Fibroblast of upper back skin (primary cell): ENCODE measurements at places on chromosomes 3 and 15.

DNA sequence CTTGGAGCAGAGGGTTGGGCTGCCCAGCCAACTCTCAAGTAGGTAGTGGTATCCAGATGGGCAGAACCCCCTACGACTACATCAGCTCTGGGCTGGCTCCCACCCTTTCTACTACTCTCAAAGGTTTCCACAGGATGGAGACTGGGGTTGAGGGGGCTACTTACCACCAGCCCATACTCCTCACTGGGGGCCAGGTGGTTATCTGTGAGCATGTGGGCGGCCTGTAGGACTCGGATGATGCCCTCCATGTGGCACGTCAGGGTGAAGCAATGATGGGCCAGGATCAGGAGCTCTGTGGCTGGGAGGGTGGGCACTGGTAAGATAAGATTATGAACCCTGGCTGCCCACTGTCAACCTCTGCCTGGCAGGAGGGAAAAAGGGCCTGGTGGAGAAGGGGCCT is 33.4 kb downstream of the EIF3J start:
- DNase-seq, result no peak

GRCh38 chr15:49984436-49984835 is 134.6 kb downstream of the ATP8B4 start:
- DNase-seq, result no peak

DNA sequence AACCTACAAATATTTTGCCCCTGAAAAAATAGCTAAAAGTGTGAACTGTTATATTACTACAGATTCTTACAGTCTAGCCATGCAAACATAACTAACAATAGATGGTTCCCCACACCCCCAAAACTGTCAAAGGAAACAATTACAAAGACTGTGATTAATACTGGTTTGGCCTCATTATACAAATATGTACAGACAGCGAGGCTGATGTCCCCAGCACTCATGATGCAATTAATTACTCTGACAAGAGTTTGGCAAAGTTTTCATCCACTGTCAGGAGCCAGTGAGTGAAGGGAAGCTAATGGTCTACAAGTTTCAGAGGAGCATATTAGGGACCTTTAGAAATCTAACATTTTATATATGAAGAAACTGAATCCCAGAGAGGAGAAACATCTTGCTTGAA is 61.0 kb downstream of the HMG20A start:
- DNase-seq, result peak; percentile 84

DNA sequence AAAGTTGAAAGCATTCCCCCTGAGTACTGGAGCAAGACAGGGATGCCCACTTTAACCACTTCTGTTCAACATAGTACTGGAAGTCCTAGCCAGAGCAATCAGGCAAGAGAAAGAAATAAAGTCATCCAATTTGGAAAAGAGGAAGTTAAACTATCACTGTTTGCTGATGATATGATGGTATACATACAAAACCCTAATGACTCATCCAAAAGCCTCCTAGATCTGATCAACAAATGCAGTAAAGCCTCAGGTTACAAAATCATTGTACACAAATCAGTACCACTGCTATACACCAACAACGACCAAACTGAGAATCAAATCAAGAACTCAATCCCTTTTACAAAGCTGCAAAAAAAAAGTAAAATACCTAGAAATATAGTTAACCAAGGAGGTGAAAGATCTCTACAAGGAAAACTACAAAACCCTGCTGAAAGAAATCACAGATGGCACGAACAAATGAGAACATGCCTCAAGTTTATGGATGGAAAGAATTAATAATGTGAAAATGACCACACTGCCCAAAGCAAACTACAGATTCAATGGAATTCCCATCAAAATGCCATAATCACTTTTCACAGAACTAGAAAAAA is 40.3 kb downstream of the RPL39L start:
- no peak for DNase-seq

DNA sequence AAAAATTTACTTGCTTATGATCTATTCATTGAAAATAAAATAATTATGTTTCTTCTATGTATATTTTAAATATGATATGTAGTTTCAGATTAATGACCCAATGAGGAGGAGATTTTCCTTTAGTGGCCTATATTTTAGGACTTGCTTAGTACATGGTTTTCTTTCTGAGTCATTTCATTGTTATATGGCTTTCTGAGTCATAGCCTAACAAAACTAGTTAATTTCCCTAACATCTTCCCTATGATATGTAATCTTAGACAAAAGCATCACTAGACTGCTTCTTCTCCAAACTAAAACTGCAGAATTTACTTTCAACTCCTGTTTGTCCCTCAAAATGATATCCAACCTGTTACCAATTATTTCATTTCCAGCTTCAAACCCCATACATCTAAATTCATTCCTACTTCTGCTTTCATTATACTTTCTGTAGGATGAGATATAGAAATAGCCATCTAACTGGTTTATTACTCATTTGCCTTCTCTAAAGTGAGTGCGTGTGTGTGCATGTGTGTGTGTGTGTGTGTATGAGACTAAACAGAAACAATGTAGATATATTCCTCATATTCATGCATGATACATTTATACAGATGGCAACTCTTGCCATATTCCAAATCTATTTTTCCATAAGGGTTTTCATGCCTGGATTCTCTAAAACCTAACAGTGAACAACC is 915.0 kb upstream of the GBE1 start:
- no peak for DNase-seq

- peak; percentile 9 for DNase-seq
These were observed 114.4 kb downstream of the RYR3 start for GRCh38 chr15:33425142-33425541.

GRCh38 chr3:9884555-9885165 is 4.6 kb upstream of the CIDEC start:
- DNase-seq, result peak; percentile 88

DNA sequence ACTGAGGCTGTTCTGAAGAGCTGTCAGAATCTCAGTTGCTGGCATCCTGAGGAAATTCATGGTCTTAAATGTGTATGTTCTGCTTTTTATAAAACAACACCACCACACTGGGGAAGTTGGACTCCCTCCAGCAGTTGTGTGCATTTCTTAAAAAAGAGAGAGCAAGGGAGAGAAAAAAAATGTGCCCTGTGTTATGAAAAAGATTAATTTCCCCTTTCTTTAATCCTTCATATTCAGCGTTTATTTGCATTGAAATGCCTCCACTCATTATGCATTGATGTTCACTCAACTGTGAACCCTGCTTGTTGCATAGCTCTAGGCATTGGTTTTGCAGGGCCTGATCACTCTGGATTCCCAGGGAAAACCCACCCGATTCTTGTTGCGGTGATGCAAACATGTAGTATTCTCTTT is 4.4 kb upstream of the ZNF609 start:
- no peak for DNase-seq

GRCh38 chr3:126342991-126343648 is 14.1 kb downstream of the KLF15 start:
- no peak for DNase-seq

- no peak for DNase-seq
These were observed 52.3 kb upstream of the KPNA4 start for GRCh38 chr3:160617636-160618035.

DNA sequence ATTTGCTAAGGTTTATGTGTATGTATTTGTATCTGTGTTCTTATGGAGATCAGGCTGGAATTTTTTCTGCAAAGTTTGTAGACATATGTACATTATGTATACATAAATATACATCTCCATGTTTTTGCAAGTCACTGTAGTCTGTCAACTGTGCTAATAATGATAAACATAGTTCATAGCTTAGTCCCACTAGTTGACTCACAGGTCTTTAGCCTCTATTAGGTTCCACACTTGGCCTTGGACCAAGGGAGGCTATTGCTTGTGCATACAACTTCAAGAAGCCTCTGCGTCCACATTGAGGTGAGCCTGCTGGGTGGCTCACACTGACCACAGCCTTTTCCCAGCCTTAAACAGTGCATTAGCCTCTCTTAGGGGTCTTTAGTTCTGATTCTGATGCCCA is 243.8 kb upstream of the PEX5L start:
- peak; percentile 69 for DNase-seq

DNA sequence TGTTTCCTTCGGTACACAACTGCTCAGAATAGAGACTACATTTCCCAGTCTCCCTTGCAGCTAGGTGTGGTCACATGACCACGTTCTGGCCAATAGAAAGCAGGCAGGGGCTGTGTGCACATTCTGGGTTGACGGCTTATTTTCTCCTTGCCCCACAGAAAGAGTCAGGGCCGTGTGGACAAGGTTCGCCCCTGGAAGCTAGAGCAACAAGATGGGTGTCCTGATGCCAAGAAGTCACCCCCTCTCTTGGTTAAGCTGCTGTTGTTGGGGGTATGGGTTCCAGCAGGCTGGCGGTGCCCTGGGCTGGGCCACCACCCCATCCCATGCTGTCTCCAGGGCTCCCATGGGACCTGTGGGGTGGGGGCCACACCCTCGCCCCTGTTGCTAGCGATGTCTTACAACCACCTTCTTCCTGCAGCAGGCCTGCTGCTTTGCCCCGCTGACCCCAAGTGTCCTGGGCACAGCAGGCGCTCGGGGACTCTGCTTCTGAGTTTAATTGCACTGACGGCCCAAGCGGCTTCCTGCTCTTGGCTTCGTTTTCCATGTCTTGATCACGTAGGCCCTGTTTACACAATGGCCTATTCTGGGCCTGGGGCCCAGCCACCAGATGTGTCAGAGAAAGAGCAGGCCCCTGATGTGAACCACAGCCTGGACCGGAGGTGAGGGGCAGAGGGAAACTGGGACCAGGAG is 24.9 kb downstream of the ABTB1 start:
- DNase-seq, result peak; percentile 90

- DNase-seq, result peak; percentile 65
These were observed 13.2 kb downstream of the IL1RAP start for GRCh38 chr3:190526787-190527762.
